ENCODE measurements at places on chromosomes 1 and 21. TPM values are rescaled to one million over a fixed set of nuclear protein-coding genes. Genes with fewer than 3 reads are reported as not detected.

Gene TTC3
- 16.9 TPM for polyA plus RNA-seq

Gene A3GALT2
- polyA plus RNA-seq, result not detected

Gene EFNA3
- polyA plus RNA-seq, result 21.7 TPM

Gene MTMR11
- polyA plus RNA-seq, result 5.0 TPM

Gene S100B
- polyA plus RNA-seq, result 2.3 TPM

Gene SLAMF6
- polyA plus RNA-seq, result 0.55 TPM

Gene FLG2
- polyA plus RNA-seq, result 0.04 TPM

Gene CRNN
- polyA plus RNA-seq, result 5,125 TPM

Data from esophagus (tissue), 2 donors.